ENCODE measurements at places on chromosomes 3 and 15. TPM values are rescaled to one million over a fixed set of nuclear protein-coding genes. Genes with fewer than 3 reads are reported as not detected.

The ZDHHC19 gene
- polyA plus RNA-seq, result 0.40 TPM

DNA sequence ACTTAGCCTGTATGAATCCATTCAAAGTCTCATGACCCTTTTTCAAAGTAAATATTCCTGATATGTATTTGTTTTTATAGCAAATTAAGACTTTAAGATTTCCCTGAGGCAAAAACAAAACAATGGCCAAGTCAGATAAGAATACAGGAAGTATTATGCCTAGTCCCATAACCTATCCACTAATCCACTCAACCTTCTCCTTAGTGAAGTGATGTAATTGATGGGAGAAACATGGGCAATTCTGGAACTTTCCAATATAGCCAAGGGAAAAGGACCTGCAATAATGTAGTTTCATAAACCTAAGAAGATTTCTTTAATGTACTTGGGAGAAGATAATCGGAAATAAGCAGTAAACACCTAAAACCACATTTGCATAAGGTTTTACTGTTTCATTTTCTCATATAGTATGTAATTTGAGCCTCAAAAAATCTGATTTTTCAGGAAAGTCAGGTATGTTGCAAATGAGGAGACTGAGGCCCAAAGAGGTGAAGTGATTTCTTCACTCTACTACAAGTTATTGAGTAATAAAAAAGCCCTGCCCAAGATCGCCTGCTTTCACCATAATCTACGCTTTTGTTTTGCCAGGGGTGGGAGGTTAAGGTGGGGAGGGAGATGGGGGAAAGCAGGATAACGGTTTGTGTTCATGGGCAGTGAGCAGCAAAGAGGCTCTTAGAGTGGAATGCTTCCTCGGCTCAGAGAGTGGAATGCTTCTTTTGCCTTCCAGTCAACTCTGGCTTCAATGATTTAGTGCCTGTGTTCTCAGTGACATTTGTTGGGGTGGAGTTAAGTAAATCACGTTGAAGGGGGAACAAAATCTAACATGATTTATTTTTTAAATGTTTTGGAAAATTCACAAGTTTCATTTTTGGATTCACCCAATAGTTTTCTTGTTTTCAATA is 95.0 kb upstream of the FNDC3B start:
- DNase-seq, result peak; percentile 65

- DNase-seq, result no peak
These were observed 41.3 kb downstream of the TMED3 start for GRCh38 chr15:79352206-79352605.

- no peak for DNase-seq
These were observed 16.8 kb downstream of the FGF7 start for GRCh38 chr15:49439678-49440395.

GRCh38 chr3:47149339-47149933 is 14.5 kb downstream of the SETD2 start:
- no peak for DNase-seq

The SAMD7 gene
- polyA plus RNA-seq, result not detected

GRCh38 chr3:7576071-7576470 is 715.2 kb downstream of the GRM7 start:
- no peak for DNase-seq

- no peak for DNase-seq
These were observed 422.2 kb downstream of the TBC1D5 start for GRCh38 chr3:17320266-17320665.

GRCh38 chr15:94259863-94260262 is 28.5 kb downstream of the MCTP2 start:
- DNase-seq, result no peak

- DNase-seq, result no peak
These were observed 5.7 kb downstream of the MORF4L1 start for GRCh38 chr15:78878356-78878755.

The LDHAL6B gene
- 0.36 TPM for polyA plus RNA-seq

The CD80 gene
- polyA plus RNA-seq, result 0.42 TPM

The REC114 gene
- polyA plus RNA-seq, result not detected

The TMEM207 gene
- 24.0 TPM for polyA plus RNA-seq

GRCh38 chr15:57213862-57214261 is 162.4 kb upstream of the CGNL1 start:
- DNase-seq, result peak; percentile 62

The WWTR1 gene
- 100 TPM for polyA plus RNA-seq

DNA sequence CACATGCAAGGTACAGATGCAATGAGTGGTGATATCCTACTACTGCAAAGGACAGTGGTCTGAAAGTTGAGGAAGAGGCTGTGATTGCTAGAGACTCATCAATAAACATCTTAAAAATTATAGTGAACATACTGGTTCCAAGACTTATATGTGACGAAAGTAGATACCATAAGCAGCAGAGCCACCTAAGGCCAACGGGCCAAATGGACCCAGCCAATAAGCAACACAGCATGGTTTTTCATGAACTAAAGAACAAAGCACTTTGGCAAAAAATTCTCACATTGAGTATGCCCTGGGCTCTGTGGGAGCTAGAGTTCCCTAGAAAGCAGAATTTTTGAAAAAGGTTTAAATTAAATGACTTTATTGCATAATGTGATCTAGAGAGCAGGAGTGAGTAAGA is 272.1 kb downstream of the SI start:
- DNase-seq, result no peak

The HCLS1 gene
- polyA plus RNA-seq, result 4.9 TPM

DNA sequence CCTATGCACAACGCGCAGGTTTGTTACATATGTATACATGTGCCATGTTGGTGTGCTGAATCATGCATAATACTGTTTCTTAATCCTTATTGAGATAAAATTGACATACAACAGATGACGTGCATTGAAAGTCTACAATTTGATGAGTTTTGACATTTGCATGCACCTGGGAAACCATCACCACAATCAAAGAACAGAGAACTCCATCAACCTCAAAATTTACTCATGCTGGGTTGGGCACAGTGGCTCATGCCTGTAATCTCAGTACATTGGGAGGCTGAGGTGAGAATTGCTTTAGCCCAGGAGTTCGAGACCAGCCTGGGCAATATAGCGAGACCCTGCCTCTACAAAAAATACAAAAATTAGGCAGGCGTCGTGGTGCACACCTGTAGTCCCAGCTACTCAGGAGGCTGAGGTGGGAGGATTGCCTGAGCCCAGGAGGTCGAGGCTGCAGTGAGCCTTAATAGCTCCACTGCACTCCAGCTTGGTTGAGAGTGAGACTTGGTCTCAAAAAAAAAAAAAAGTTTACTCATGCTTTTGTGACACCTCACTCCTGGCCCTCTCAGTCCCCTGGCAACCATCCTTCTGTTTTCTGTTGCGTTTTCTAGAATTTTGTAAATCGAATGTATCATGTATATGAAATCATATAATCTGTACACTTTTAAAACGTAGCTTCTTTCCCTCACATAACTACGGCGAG is 56.6 kb downstream of the BHLHE40 start:
- DNase-seq, result no peak

- no peak for DNase-seq
These were observed 34.8 kb downstream of the LIPC start for GRCh38 chr15:58466566-58466965.

GRCh38 chr3:138072796-138073195 is 42.6 kb downstream of the DZIP1L start:
- DNase-seq, result no peak

DNA sequence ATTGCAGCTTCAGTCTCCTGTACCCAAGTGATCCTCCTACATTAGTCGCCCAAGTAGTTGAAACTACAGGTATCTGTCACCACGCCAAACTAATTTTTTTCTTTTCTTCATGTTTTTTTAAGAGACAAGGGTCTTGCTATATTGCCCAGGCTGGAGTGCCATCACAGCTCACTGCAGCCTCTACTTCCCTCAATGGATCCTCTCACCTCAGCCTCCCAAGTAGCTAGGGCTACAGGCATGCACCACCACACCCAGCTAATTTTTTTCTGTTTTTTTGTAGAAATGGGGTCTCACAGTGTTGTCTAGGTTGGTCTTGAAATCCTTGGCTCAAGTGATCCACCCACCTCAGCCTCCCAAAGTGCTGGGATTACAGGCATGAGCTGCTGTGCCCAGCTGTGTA is 89.5 kb downstream of the ZNF609 start:
- no peak for DNase-seq

The PIK3CA gene
- 23.4 TPM for polyA plus RNA-seq

DNA sequence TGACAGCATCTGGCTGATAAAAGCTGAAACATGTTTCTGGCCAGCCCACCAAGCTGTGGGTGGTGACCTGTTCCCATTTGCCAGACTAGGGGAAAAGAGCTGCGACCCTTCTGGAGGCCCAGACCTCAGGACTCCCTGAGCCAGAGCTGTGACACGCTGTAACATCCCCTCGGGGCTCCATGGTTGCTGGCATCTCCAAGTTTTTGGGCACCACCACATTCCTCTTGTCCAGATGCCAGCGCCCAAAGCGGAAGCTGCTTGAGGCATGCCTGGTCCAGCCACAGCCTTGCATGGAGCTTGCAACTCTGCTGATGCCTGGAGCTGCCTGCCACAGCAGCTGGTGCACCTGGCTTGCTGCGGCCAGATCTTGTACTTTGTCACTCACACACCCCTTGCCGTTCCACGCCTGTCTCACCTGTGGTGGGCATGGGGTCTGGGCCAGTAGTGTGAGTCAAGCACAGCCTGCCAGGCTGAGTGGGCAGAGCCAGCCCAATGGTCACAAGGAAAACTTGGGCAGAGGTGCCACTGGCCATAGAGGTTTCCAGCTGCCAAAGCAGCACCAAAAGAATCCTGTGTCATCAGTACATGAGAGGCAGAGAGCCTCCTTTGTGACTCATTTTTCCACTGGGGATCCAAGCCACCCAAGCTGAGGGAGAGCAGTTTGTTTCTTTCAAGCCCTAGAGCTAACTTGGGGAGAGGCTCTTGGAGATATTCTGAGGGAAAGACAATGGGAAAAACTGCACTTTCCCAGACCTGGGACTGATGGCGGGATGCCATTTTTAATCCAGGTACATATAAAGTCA is 45.7 kb upstream of the PTX3 start:
- no peak for DNase-seq

The BTLA gene
- 0.53 TPM for polyA plus RNA-seq

GRCh38 chr3:45214061-45214680 is 11.9 kb downstream of the TMEM158 start:
- no peak for DNase-seq

GRCh38 chr3:153673853-153674252 is 447.3 kb upstream of the ARHGEF26 start:
- no peak for DNase-seq

The COLQ gene
- polyA plus RNA-seq, result 11.0 TPM

The GOLGA8J gene
- polyA plus RNA-seq, result 1.8 TPM

DNA sequence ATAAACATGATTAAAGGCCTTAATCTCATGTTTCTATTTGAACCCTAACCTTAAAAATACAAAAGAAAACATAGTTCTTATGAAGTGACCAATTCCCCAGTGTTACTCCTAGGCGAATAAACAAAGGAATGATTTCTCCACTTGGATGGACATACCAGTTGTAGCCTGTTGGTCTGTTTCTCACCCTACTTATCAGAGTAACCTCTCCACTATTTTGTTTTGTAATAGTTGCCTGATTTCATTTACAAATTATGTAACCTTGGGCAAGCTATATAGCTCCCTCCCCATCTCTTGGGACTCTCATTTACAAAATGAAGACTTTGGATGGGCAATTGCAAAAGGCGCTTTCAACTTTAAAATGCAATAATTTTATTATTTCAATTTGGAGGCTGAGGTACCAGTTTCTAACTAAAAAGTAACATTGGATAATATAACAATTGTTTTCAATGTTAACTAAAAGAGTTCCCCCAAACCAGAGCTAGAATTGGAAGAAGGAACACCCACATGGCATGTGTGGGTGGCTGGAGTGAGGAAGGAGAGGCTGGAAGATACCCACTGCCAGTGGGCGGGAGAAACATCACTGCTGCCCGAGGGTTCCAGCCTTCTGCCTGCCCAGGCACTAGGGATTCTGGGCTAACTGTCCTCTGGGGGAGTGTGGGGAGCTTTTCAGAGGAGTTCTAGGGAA is 74.2 kb downstream of the RFTN1 start:
- DNase-seq, result no peak

The TMIE gene
- polyA plus RNA-seq, result 1.3 TPM

The MAP3K13 gene
- polyA plus RNA-seq, result 44.8 TPM

DNA sequence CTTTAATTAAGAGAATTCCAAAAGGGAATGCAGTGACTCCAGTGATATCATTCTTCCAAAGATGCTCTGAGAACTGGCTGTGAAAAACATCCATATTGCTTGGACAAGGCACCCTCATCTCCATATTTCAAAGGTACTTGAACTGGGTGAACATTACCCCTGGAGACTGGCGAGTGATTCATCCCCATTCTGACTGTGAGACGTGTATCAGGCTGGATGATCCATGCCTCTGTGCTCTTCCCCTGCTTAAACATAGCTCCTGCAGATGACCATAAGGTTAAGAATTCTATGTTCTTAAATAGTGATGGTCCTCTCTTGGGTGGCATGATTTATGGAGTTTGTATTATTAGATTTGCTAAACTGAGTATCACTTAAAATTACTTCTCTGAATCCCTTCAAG is 137.8 kb downstream of the GABRB3 start:
- DNase-seq, result no peak

- DNase-seq, result peak; percentile 23
These were observed 203.5 kb downstream of the RSRC1 start for GRCh38 chr3:158313338-158313927.

The MESP2 gene
- polyA plus RNA-seq, result 0.47 TPM

The SLC9C1 gene
- polyA plus RNA-seq, result 0.48 TPM

GRCh38 chr15:34038871-34039789 is at the start of gene AVEN:
Gene AVEN, minus strand, starts transcription at chr15:34039204. Its CDS starts 158 bp downstream, at chr15:34039046.
- DNase-seq, result peak; percentile 48

- DNase-seq, result no peak
These were observed 88.4 kb upstream of the GALNT15 start for GRCh38 chr3:16085884-16086608.

The ZNF80 gene
- polyA plus RNA-seq, result 0.13 TPM

GRCh38 chr15:50277370-50277769 is 11.8 kb upstream of the HDC start:
- no peak for DNase-seq

The SYNPR gene
- 0.09 TPM for polyA plus RNA-seq

DNA sequence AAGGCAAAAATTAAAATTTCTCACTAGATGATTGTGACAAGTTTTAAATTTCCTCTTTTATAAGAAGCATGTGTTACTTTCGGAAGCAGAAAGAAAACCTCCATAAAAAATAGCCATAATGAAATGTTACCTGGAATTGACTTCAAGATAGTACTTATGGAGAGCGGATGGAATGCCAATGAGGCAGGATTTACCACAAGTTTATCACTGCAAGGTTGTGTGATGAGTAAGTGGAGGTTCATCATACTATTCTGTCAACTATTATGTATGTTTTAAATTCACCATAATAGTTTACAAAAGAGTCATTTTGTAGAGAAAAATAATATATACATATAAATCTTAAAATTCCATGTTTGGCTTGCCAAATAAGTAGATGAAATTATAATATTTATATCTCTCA is 230.3 kb downstream of the SCAPER start:
- DNase-seq, result no peak

The TNNC1 gene
- polyA plus RNA-seq, result 6.8 TPM

DNA sequence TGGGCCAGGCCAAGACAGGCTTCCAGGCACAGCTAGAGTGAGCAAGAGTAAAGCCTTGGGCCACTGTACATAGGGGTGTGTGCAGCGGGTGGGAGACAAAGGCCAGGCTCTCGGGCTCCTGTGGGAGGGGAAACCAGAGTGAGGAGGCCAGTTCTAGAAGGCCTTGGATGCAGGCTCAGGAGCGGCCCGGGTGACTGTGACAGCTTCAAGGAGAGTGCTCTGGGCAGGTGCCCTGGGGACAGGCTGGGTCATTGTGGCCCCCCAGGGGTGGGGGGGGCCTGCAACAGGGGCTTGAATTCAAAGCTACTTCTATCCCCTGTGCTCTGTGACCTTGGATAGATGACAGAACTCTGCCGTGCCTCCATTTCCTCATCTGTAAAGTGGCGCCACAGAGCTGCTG is 109.2 kb downstream of the DNAJB8 start:
- DNase-seq, result no peak

GRCh38 chr3:140023616-140024530 is 88.9 kb downstream of the CLSTN2 start:
- DNase-seq, result no peak

The GRM7 gene
- polyA plus RNA-seq, result 1.8 TPM

The MRAS gene
- polyA plus RNA-seq, result 28.7 TPM
